ENCODE measurements at places on chromosomes 7 and 10.

GRCh38 chr10:89479771-89480446, 55.5 kb downstream of the SLC16A12 start:
- no peak for DNase-seq

GRCh38 chr10:98098247-98098646, 36.2 kb upstream of the R3HCC1L start:
- DNase-seq = no peak

DNA sequence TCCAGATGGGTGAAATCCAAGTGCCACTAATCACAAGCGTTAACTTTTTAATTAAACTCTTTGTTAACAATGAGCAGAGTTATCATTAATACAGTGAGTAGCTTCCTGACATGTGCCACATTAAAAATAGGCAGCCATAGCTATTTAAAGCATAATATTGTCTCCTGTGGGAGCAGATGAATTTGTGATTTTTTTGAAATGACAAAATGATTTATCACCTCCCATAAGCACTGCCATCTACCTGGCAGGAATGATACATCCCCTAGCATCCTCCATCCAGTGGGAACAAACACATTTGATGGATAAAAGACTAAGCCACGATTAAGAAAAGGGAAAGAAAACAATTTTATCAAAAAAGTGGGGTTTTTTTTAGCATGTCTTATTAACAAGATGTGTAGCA, 162.3 kb upstream of the PLXDC2 start:
- DNase-seq = no peak

- no peak for DNase-seq
Observed at GRCh38 chr7:29988424-29989256, 961 bp downstream of the SCRN1 start.

- no peak for DNase-seq
Observed at GRCh38 chr10:112288486-112288885, 5.3 kb downstream of the TECTB start.

- DNase-seq = no peak
Observed at GRCh38 chr10:784403-785088, 95.1 kb upstream of the DIP2C start.

DNA sequence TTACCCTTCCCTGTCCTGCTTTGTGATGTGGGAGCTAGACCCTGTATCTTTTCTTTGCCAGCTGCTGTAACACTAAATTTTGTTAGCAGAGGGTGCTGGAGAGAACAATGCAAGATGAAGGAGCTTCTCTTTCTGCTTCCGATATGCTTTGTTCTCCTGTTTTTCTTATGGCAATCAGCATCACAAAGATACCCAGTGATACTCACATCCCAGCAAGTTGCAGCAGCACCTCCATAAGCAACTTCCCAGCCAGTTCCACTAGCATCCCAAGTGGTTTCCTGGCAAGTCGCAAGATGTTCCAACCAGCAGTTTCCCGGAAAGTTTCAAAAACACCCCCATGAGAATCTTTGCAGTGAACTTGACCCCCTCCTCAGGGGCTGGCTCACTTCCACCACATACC, 148.6 kb downstream of the IMMP2L start:
- no peak for DNase-seq

- DNase-seq = no peak
Observed at GRCh38 chr10:61877887-61878739, 23.4 kb upstream of the ARID5B start.

GRCh38 chr10:22459496-22459895, 114.2 kb downstream of the SPAG6 start:
- DNase-seq = no peak

- DNase-seq = no peak
Observed at GRCh38 chr10:99522470-99523250, 10.1 kb upstream of the NKX2-3 start.

GRCh38 chr7:115363916-115364315, 442.0 kb downstream of the MDFIC start:
- no peak for DNase-seq

DNA sequence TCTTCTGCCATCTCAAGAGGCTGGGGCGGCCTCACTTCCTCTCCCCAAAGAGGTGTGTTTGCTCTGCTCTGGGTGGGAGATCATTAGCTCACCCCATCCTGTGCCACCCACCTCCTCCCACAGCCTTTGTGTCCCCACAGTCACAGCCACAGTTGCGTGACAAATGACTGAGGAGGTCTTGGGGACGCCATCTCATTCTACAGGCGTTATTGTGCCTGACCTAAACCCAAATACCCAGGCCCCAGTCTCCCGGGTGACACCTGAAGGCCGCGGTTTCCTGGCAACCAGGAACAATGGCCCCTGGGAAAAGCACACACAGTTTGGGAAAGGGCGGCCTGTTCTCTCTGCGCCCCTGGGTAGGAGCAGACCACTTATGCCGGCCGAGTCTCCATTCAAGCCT, 51.6 kb downstream of the SLIT1 start:
- no peak for DNase-seq

GRCh38 chr10:122112625-122113160, 123.7 kb downstream of the TACC2 start:
- no peak for DNase-seq

- DNase-seq = no peak
Observed at GRCh38 chr10:31457858-31458257, 138.8 kb downstream of the ZEB1 start.

- no peak for DNase-seq
Observed at GRCh38 chr10:70759781-70760180, 25.4 kb downstream of the TBATA start.

All from NCI-H2081 treated with DMSO at 0.1 percent for 48 hours (cell line).